ENCODE measurements at places on chromosomes 3 and 15.
A peak's percentile ranks its signal among the peaks of the same experiment; 100 is the strongest.

DNA sequence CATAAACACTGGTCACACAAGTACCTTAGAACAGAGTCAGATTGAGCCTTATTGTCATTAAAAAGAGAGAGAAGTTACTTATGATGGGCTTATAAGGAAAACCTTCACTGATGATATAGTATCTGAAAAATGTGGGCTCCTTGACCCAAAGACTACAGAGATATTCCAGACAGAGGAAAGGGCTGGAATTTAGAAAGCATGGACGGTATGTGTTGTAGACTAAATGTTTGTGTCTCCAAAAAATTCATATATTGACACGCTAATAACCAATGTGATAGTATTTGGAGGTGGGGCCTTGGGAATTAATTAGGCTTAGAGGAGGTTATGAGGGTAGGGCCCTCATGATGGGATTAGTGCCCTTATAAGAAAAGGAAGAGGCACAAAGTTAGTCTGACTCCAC is 61.0 kb upstream of the DAZL start:
- no peak for DNase-seq

DNA sequence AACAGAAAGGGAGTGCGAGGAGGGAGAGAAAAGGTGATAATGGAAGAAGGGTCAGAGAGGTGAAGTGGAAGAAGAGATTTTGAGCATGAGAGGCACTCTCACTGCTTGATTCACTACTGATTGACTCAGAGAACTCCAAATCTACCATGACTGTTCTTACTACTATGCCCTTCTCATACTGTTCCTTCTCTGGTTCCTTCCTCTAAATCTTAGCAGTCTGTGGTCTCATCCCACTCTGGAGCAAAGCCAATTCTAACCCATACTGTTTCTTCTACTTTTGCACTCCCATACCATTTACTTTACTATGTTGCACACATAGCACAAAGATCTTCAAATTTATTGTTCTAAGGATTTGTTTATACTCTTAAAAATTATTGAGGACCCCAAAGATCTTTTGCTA is 100.8 kb downstream of the DTWD1 start:
- DNase-seq, result no peak

GRCh38 chr3:134709561-134710312 is 58.9 kb upstream of the KY start:
- no peak for DNase-seq

DNA sequence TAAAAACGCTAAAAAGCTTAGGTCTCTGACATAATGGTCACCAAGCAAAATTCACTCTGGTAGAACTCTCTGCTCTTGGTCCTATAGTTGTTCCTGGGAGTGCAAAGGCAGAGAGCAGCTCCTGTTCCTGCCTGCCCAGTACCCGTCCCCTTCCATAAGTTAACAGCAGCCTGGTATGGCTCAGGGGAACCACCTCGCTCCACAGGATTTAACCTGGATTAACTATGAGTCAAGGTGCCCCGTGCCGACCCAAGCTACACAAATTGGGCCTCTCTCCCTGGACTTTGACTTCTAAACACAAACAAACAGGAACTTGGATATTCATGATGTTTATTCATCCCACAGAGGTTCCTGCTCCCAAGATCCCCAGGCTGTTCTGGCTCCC is 32.1 kb downstream of the SCAP start:
- no peak for DNase-seq

GRCh38 chr3:13249664-13250390 is 170.3 kb downstream of the NUP210 start:
- no peak for DNase-seq

- DNase-seq, result no peak
These were observed 290.0 kb upstream of the PLSCR5 start for GRCh38 chr3:146895026-146895749.

DNA sequence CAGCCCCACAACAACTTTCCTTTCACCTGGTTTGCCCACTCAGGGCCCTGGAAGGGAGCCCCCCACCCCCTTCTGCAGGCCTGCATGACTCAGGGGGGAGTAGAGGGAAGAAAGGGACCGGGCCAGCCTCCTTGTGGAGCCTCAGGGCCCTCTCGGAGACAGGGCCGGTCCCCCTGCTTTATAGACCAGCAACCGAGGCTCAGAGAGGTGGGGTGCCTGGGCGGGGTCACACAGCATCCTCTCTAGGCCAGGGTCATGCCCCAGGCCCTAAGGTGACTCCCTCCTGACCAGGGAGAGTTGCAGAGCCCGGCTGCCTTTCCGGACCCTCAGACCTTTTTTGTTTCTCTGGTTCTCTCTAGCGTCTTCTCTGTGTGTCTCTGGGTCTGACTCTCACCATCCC is 211.3 kb downstream of the TBC1D2B start:
- DNase-seq, result no peak

- DNase-seq, result no peak
These were observed 47.5 kb upstream of the AADACL2 start for GRCh38 chr3:151686257-151686656.

- DNase-seq, result peak; percentile 51
These were observed at the start of gene MCF2L2 for GRCh38 chr3:183428447-183429211. Gene MCF2L2, minus strand, starts transcription at chr3:183428619. Its CDS starts 642 bp downstream, at chr3:183427977.

DNA sequence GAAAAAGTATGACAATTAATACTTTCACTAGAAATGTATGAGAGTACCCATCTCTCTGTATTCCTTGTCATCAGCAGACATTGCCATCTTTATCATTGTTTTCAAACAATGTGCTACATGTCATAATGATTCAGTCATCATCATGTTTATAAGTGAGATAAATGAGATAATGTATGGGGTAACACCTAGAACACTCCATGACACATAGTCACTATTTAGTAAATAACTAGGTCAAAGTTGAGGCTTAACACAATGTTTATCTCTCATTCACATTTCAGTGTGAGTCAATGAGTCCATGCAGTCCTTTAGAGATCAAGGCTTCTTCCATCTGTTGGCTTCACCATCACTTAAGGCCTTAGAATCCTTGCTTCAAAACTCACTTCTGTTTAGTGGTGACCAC is 70.0 kb downstream of the NLGN1 start:
- DNase-seq, result no peak

DNA sequence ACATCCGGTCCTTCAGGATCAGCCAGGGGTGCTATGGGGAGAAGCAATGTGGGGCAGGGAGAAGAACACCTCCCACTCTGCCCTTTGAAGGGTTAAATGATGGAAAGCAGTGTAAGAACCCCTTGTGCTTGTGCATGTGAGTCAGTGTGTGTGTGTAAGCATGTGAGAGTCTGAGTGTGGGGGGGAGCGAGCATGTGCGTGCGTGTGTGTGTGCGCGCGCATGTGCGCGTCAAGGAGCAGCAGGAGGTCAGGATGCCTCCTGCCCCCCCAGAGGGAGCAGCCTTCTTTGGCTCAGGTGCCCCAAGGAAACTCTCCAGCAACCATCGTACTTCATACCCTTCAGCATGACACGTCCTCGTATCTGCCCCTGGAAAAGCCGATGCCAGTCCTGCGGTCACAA is 30.3 kb downstream of the GALNT15 start:
- no peak for DNase-seq

DNA sequence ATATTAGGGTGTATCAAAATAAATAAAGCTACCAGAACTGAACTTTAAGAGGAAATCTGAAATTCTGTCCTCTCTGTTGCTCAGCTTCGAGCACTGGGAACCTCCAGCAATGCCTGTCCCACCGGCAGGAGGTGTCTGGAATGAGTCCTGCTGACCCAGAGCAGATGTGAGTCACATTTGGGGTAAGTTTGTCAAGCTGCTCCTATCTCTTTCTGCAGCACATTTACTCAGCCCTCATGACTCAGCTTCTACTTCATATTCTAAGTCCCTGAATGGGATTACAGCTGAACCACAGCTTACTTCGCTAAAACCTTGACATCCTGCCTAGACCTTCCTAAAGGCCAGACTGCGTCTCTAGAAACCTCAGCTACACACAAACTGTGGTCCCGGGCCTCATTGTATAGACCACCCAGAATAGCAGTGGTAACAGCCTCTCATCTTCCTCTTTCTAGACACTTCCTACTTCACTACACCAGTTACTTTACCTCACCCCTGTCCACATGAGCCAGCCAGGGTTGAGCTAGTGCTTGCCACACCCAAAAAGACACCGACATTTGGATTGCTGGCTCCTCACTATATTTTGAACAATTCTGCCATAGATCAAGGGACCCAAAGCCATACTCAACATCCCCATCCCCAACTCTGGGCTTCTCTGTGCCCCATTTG is 109.6 kb upstream of the TMCO5A start:
- DNase-seq, result no peak

DNA sequence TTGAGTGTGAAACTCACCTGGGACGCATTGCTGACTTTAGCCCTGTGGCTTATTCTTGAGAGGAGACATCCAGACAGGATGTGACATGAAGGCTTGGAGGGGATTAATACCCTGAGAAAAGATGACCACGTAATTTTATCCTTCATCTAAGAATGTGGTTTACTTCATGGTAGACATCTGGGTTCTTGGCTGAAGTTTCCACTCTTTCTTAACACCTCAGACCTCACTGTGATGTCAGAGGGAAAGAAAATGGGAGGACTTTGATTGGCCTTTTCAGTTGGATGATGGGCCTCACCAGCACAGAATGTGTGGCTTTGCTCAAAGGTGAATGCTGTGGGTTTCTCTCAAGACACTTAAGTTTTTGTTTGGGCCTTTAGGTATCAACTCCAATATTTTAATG is 16.5 kb downstream of the GORASP1 start:
- DNase-seq, result no peak

- DNase-seq, result no peak
These were observed 45.0 kb upstream of the PIK3CB start for GRCh38 chr3:138879541-138880380.

DNA sequence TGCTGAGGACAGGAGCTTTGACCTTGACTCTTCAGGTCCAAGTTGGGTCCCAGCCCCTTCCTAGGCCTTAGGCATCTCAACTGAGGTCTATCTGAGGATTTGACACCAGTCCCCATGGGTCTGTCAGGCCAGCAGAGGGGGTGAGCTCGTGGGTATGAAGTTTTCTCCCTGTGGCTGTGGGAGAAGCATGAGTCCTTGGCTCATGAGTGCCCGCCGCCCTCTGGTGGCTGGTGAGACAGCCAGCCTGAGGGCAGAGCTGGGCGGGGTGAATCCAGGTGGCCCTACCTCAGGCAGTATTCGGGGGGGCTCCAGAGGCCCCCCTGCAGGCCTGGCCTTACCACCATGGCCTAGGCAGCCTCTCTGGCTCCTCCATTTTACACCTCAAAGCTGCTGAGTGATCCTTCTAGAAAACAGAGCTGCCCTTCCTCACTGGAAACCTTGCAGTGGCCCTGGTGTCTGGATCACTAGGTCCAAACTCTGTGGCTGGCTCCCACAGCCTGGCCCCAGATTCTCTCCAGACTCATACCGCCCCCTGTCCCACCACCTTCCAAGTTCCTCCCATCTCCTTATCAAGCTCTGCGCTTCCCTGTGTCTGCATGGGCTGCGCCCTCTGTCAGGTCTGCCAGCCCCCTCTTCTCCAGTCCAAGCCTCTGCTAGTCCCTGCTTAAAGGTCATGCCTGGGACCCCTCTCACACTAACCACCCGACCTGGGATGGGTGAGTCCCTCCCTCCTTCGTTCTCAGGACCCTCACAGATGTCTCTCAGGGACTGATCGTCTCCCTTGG is 16.1 kb downstream of the SH2D7 start:
- peak; percentile 63 for DNase-seq

GRCh38 chr3:7787871-7788828 is 713.5 kb upstream of the LMCD1 start:
- DNase-seq, result no peak

DNA sequence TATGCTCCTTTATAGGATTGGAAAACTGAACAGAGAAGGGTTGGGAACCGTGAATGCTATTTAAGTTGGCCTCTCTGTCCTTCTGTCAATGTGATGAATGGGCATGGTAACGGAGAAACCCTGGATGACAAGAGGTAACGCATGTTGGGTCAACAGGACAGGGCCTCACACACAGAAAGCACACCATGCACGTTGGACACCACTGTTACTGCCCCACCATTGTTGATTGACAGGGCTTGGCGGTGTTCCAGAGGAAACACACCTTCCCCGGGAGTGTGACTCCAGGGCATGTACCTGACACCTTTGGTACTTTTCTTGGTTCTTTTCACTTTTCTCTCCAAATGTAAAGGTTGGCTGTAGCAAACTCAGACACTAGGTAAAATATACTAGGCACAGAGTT is 548.5 kb downstream of the OCA2 start:
- DNase-seq, result no peak

DNA sequence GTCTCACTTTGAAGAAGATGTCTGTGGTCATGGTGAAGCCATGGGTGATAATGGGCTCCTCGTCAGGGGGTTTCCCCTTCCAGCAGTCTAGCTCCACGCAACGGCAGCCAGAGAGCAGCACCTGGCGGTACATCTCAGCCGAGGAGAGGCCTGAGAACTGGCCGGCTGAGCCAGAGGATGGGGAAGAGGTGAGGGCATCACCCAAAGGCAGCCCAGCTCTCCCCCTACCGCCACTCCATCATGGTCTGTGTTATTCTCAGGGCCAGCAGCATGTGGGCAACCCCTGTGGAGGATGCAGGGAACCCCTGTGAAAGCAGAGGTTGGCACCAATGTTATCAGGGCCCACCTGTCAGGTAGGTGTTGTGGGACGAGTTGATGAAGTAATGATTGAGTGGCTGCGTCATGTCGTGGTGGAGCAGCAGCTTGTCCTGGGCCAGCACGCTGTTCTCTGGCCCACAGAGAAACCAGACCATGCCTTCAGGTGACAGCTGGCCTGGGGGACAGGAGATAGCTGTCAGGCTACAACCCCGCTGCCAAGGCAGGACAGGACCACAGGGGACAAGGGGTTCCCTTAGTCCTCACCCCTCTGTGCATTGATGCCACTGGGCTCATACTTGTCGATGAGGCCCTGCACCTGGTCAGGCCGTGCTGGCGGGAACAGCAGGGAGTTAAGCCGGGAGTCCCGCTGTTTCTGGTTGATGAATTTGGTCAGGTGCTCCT is 9.4 kb downstream of the PLCB2 start:
- no peak for DNase-seq
